Mammary epithelial cell (primary cell): ENCODE measurements at places on chromosomes 1 and 21.
A peak's percentile ranks its signal among the peaks of the same experiment; 100 is the strongest.

GRCh38 chr1:196136396-196136795 is 471.8 kb downstream of the KCNT2 start:
- DNase-seq = no peak

DNA sequence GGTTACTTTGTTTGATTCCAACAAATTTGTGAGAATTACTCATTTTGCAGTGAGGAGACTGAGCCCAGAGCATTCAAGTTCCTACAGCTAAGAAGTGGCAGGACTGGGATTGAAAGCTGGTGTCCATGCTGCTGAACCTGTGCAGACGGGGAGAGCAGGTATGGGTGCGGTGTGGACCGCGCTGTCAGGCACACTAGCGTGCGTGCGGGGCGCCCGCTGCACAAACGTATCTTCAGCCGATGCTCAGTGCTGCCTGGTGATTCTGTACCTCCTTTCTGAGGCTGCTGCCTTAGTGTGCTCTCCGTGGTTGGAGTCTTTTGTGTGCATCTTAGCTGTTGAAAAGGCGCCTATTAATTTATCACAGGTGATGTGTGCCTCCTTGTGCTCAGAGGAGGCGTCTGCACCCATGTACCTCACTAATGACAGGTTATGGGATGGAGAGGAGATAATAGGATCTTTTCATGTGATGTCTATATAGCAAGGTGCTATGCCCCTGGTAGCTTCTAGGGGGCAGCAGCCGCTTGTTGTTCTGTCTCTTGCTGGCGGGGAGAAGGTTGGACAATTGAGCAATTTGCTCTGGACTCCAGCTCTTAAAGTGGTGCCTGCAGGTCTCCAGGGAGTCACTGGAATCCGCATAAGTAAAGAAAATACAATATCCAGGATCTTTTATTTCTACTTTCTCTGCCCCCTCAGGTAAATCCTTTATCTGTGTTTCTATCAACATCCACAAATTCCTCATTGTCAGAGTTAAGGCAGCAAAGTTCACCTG is 32.5 kb downstream of the PEX14 start:
- DNase-seq = peak; percentile 72

DNA sequence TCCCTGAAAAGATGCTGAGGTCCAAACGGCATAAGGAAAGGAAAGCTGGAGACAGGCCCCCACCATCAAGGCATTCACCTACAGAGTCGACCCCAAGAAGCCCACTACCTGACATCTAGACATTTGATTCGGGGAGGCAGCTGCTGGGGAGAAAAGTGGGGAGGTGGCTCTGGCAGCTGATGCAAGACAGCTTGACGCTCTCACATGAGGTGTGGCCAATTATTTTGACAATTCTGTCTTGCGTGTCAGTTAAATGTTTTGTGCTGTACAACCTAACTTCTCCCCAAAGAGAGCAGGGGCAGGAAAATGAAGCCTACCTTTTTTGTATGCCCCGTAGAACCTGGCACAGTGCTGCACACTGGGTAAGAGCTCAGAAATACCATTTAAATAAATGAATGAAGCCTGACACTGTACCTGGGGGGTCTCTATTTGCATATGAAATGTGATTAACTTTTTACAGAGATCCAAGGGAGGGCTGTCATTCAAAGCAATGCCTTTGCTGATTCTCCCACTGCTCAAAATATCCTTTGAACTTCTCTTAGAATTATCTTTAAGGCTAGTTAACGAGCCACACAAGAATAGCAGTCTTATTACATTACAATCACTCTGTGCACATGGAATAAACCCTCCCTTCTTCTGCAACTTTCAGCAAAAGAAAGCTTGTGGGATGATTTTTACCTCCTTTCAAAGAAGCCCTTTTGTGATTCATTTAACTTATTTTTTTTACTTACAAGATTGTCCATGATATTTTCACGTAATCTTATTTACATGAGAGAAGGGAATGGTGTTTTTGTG is 163.2 kb downstream of the TNR start:
- no peak for DNase-seq

DNA sequence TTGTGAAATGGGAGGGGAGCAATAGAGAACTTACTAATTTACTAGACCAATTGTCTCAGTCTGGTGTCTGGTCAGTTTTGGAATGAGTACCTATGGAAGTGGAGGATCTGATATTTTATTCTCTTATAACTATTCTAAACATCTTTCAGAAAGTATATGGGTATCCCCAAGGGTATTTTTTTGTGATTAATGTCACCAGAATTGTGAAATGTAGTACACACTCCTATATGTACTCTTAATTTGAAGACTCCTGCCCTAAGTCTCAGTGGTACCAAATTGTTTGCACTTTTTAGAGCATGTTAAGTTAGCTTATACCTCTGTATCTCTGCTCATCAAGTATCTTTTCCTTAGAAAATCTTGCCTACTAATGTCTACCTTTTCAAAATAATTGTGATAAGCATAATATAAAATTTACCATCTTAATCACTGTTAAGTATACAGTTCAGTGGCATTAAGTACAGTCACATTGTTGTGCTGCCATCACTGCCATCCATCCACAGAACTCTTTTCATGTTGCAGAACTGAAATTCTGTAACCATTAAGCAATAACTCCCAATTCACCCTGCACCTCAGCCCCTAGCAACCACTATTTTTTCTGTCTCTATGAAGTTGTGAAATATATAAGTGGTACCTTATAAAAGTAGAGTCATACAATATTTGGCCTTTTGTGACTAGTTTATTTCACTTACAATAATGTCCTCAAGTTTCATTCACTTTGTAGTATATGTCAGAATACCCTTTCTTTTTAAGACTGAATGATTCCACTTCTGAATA is 40.5 kb downstream of the SLC30A7 start:
- DNase-seq = no peak

- DNase-seq = no peak
Observed at GRCh38 chr1:184804220-184804619, 49.6 kb upstream of the EDEM3 start.

DNA sequence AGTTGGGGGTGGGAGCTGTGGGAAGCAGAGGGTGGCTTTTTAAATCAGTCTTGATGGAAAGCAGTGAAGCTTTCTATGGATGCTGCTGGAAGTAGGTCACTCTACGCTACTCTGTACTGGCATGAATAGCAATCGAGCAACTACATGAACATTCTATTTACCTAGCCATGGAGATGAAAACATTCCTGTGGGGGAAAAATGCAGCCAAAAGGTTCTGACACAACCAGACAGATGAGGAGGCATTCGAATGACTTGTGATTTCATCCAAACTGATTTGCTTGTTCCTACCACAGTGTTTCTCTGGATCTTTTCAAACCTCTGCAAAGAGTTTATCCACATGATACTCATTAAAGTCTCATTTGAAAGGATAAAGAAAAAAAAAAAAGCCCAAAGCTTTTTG is 95.0 kb downstream of the ASTN1 start:
- DNase-seq = no peak

DNA sequence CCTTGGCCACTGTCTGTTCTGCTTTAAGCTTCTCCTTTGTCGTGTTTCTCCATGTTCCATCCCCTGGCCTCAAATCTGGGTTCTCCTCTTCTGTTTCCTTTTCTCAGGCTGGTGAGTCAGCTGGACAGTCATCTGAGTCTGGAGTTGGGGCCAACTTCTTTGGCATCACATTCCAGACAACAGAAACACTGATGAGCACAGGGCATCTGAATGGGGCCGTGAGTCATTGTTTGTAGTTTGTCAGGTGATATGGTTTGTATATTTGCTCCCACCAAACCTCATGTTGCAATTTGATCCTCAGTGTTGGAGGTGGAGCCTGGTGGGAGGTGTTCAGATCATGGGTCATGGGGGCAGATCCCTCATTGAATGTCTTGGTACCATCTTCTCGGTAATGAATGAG is 14.3 kb upstream of the OLIG2 start:
- DNase-seq = peak; percentile 88

DNA sequence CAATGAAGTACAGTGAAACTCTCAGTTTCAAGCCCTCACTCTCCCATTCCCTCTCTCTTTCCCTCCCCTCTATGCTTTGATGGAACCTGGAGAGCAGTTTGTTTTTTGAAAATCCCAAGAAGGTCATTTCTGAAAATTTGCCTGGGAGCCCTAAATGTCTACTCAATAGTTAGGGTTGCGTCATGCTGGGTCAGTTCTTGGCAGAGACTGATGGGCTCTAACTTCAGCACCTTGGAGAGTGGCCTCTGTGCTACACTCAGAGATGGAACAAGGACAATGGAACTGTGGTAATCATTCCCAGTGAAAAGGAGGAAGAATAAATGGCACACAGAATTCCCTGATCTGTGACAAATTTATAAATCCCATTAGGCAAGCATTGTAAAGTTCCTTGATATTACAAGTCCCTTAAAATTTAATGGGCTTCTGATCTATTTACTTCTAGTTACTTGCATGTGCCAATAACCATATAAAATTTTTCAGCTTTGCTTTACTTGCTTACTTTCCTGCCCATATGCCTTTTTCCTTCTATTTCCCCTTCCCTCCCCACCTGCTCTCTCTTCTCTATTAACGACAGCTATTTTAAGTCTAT is 182.9 kb upstream of the KCND3 start:
- DNase-seq = peak; percentile 48

GRCh38 chr21:38027901-38028498 is 111.7 kb upstream of the KCNJ6 start:
- DNase-seq = peak; percentile 73

GRCh38 chr1:7578206-7578605 is 192.9 kb upstream of the VAMP3 start:
- DNase-seq = no peak

GRCh38 chr1:71599306-71599705 is 518.5 kb upstream of the ZRANB2 start:
- no peak for DNase-seq

GRCh38 chr1:171740987-171741871 is 636 bp downstream of the VAMP4 start:
- peak; percentile 24 for DNase-seq

- DNase-seq = no peak
Observed at GRCh38 chr1:1430114-1430982, 5.1 kb upstream of the VWA1 start.

DNA sequence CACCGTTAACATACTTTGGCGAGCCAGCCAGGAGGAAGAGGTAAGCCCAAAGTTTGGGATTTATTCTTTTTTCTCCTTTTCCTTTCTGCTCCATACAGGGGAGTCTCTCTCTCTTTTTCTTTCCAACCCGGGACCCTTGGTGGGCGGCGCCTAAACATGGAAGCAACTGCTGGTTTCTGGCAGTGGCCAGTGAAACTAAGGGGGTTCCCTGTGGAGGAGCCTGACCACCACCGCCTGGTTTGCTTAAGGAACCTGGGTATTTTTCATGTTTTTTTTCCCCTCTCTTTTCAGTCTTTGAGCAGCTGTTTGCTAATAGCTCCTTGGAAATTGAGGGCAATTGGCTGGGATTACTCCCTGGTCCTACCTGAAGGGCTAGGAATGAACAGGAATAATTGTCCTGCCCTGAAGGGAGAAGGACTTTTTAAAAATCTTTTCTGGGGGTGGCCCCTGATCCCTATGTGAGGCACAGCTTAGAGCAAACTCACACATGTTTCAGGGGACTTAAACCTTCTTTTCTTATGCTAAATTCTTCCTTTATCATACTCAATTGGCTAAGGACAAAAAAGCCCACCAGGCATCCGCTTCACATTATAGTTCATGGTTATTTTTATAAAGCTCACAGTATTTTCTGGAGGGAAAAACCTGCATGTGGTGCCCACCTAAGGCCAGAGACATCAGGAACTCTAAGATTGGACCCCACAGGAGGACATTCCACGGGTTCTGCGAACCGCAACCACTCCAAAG is 61.3 kb upstream of the PLD5 start:
- no peak for DNase-seq

GRCh38 chr1:31401241-31401640 is 11.8 kb upstream of the SERINC2 start:
- DNase-seq = no peak

GRCh38 chr1:56551691-56552090 is 27.7 kb downstream of the PLPP3 start:
- DNase-seq = no peak

- DNase-seq = no peak
Observed at GRCh38 chr1:100735244-100735643, 15.7 kb downstream of the VCAM1 start.

GRCh38 chr1:94729267-94729666 is 90.9 kb upstream of the SLC44A3 start:
- no peak for DNase-seq

DNA sequence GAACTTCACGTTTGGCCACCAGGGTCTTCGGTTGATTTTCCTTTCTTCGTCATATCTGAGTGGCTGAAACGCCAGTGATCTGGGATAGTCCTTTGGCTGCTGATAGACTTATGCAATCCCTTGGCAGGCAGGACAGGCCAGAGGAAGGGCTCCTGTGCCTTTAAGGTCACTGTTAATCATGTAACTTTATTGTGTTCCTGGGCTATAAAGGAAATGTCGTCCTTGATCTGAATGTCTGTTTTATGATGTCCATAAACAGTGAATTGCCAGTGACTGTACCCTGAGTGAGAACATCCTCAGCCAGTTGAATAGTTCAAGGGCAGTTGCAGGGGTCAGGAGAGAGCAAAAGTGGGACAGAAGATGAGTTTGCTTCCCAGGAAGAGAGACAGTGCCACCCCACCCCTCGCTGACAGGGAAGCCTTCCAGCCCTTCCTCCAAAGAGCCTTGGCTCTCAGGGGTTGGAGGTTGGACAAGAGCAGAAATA is 68.0 kb downstream of the PDE9A start:
- DNase-seq = no peak

- DNase-seq = no peak
Observed at GRCh38 chr1:150596976-150597375, 17.6 kb upstream of the MCL1 start.

DNA sequence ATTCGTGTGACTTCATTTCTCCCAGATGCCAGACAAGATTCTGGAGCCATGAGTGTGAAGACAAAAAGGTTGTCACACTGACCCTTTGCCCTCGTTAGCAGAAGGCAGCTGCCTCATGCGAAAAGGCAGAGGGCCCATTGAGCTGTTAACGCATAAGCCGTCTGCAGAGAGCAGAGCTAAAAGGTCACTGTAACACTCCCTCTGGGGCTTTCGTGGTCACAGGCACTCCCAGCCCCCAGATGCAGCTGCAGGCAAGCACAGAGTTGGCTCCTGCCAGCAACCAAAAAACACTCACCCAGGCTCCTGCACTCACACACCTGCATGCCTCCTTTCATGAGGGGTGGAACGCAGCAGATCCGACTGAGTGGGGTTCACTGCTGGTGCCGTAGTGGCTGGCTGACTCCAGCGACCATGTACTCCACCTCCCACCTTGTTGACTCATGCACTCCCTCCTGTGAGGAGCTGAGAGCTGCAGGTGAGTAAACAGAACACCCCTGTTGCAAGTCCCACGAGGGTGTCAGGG is 287.5 kb downstream of the SMYD3 start:
- DNase-seq = peak; percentile 6

DNA sequence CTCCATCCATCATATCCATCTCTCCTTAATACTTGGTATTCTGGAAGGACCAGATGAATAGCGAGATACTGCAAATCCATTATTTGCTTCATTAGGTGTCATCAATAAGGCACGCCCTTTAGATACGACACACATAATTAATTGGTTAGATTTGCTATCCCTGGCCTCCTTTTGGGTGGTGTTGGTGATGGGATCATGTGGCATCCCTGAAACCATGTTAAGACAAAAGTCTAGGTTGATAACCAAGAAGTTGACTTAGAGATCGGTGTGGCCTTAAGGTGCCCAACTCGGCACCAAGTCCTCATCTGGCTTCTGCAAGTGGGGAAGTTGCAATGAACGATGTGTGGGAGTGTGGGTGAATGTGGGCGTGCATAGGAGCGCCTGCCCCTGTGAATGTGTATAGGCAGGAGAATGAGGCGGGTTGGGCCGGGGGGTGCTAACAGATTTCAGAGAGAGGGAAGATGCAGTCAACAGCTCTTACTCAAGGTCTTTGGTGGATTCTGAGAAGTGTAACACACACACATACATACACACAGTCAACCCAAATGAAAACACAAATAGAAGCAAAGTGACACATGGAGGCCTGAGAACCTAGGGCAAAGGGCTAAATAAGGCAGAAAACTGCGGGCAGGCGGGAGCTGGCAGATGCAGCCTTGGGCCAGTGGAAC is 415.7 kb upstream of the ESRRG start:
- DNase-seq = no peak
